ENCODE measurements at places on chromosomes 2 and 18.
A peak's percentile ranks its signal among the peaks of the same experiment; 100 is the strongest.

DNA sequence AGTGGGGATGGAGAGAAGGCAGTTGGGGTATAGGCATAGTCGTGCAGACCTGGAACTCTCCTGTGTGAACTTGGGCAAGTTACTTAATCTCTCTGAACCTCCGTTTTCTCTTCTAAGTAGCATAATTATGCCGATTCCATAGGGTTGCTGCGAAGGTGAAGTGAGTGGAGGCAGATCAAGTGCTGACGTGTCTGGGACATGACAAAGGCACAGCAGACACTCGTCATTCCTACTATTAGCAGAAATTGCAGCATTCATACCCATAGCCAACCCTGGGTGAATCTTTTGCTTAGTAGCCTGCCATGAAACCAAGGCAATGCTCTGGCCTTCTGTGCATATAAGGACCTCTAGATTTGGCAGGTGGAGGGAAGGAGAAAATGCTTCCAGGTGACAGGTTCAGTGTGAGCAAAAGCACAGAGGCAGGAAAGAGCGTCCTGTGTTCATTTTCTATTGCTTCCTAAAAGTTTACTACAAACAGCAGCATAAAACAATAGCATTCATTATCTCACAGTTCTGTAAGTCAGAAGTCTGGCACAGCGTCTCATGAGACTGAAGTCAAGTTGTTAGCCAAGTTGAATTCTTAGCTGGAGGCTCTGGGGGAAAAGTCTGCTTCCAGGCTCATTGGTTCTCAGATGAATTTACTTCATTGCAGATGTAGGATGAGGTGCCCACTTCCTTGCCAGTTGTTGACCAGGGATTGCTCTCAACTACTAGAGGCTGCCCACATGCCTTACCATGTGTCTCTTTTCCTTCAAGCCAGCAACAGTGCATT, 77.8 kb downstream of the CTIF start:
- DNase-seq: no peak

GRCh38 chr2:209591021-209591420, 167.2 kb downstream of the MAP2 start:
- no peak for DNase-seq

- no peak for DNase-seq
Measured at GRCh38 chr2:60416221-60417008, 137.0 kb downstream of the BCL11A start.

DNA sequence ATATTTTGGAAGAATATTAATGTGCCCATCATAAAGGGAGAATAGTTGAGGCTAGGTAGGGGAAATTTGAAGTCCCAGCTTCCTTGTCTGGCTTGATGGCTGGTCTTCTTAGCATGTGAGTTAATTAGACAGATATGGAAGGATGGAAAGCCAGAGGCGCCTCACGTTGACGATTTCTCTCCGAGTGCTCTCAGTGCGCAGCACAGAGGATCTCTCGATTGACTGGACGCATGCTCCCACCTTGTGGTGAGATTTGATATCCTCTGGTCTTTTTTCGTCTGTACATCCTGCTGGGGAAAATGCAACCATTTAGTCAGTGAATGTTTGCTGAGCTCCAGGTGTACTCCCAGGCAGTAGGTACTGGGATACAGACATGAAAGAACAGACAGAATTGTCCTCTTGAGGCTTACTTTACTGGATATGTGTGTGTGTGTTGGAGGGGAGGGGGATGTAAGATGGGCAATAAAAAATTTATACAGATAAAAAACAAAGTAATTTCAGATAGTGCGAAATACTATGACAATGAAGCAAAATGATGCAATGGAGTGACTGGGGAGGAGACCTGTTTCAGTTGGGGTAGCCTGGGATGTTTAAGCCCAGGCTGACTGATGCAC, 66.9 kb upstream of the ZNG1B start:
- DNase-seq: peak; percentile 64

DNA sequence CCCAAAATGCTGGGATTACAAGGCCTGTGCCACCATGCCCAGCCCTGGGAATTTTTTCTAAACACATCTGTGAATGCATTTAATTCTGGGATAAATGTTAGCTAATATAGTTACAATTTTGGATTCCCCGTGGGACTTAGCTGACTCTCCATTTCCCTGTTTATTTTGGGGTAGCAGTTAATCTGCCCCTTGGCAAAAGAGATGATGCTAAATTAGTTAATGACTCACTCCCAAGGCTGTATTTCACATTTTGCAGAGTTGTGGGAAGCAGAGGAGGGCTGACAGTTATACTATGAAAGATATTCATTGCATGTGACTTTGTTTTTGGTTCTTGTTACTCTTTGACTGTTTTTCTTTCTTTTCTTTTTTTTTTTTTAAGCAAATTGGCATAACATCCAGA, 3.2 kb downstream of the MTHFD2 start:
- DNase-seq: no peak

DNA sequence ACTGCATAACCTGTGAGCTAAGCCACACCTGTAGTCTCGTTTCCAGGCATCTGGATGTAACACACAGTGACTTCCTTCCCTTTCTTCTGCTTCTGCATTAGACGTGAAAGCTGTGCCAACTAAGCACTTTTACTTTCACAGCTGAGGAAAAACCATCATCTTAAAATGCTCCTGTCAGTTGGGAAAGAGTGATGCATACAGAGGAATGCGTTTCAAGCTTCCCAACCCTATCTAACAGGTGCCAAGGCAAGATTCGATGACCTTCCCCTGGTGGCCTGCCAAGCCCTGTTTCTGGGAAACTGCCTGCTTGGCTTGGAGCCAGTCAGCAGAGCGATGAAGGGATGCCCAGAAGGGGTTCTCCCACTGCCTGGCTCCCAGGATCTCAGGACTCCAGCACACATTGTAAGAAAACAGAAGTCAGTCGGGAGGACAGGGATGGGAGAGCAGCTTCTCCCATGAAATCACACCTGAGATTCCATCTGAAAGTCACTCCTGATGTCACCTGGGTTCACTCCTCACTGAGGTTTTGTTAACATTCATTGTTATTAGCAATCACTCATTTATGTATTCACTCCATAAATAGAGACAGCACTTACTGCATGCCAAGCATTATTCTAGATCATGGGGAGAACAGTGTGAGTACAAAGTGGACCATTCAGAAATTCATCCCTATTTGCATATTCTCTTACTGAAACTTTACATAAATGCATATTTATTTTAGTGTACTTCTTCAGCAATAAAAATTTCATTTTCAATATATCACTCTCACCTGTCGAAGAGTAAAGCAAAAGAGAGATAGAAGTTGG, 64.1 kb downstream of the DTNA start:
- peak; percentile 76 for DNase-seq

DNA sequence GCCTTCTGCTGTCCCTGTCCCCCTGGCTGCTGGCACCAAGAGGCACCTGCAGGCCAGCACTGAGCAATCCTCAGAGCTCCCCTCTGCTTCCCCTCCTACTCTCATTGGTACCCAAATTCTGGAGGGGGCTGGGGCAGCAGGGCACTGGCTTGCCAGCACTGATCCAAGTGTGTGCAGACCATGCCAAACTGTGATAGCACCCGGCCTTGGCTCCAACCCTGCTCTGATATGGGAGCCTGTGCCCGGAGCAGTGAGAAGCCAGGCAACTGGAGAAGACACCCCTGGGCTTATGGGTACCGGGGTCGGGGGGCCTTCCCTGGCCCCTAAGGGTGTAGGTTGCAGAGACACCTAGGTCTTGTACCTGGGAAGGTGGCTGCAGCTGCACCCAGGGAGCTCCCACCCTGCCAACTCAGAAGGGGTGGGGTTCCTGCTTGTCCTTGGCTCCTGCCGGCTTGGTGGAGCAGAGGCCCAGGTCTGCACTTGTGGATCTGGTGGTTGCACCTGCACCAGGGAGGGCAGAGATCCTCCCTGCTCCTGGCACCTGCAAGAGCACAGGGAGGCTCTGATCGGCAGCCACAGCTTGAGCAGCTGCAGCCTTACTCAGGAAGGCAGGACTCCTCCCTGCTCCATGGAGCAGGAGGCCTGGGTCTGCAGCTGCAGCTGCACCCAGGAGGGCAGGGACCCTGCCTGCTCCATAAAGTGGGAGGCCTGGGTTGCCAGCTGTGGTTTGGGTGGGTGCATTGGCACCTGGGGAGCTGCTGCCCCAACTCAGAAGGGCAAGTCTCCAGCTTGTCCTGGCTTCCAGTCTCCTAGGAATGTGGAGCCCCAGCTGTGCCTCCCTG, 96.3 kb downstream of the BCL2L11 start:
- no peak for DNase-seq

- no peak for DNase-seq
Measured at GRCh38 chr2:160911258-160911657, 249.0 kb upstream of the TANK start.

GRCh38 chr2:235864733-235865515, 303.3 kb downstream of the GBX2 start:
- no peak for DNase-seq

- DNase-seq: no peak
Measured at GRCh38 chr2:145379934-145380333, 860.0 kb upstream of the ZEB2 start.

GRCh38 chr2:179106342-179106675, 56.4 kb upstream of the CCDC141 start:
- DNase-seq: no peak

GRCh38 chr2:153940511-153940910, 68.8 kb downstream of the GALNT13 start:
- peak; percentile 5 for DNase-seq

- DNase-seq: no peak
Measured at GRCh38 chr18:58727776-58728500, 56.7 kb downstream of the MALT1 start.

GRCh38 chr2:150612957-150613710, 125.7 kb upstream of the RND3 start:
- no peak for DNase-seq

DNA sequence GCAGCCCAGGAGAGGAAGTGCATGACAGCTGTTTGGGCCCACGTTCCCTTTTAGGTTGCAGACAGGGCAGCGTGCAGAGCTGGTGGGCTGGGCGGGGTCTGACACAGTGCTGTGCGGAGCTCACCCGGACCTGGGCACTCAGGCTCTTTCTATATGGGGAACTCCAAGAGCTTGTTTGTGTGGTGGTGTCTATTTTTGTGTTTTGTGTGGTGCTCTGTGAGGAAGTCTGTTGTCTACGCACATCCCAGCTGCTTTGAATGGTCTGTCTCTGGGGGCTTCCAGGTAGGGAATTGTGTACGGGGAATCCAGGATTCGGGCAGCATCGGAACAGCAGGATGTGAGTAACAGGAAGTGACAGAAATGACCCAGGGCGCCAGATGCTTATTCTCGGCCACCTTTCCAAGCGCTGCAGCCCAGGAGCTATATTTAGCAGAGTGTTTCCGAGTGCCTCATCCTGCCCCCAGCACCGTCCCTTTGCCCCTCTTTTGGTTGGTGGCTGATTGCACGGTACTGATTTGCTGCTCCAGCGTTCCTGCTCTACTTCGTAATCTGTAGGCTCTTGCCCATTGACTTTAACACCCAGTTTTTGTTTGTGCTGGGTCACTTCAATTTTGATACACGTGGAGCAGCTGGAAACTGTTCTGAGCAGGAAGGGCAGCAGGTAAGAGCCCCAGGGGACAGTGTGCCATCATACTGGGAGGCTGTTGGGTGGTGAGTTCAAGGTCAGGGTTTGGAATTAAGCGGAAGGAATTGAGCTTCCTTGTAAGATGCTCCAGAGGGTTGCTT, 64.7 kb downstream of the DGKD start:
- DNase-seq: no peak

- no peak for DNase-seq
Measured at GRCh38 chr18:63965716-63966330, 4.1 kb upstream of the SERPINB8 start.

GRCh38 chr2:162058973-162059668, 14.9 kb downstream of the DPP4 start:
- peak; percentile 50 for DNase-seq

GRCh38 chr2:108223573-108223972, 16.2 kb upstream of the SULT1C3 start:
- no peak for DNase-seq

DNA sequence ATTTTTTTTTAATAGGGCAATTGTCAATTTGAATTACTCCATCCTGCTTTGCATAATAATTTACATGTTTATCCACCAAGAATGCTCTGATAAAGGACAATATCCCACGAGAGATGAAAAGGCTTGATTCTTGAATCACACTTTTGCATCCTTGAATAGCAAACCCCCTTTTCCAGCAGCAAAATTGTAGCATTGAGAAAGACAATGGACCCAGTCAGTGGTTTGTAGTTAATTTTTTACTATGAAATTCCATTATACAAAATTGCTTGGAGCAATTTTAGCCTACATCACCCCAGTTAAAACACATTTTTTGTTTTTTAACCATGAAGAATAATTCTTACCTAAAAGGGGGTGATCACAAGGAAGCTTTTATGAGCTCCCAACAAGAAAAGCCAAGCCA, 255.1 kb downstream of the RND3 start:
- DNase-seq: no peak

- no peak for DNase-seq
Measured at GRCh38 chr2:224027070-224027469, 12.0 kb downstream of the SERPINE2 start.

DNA sequence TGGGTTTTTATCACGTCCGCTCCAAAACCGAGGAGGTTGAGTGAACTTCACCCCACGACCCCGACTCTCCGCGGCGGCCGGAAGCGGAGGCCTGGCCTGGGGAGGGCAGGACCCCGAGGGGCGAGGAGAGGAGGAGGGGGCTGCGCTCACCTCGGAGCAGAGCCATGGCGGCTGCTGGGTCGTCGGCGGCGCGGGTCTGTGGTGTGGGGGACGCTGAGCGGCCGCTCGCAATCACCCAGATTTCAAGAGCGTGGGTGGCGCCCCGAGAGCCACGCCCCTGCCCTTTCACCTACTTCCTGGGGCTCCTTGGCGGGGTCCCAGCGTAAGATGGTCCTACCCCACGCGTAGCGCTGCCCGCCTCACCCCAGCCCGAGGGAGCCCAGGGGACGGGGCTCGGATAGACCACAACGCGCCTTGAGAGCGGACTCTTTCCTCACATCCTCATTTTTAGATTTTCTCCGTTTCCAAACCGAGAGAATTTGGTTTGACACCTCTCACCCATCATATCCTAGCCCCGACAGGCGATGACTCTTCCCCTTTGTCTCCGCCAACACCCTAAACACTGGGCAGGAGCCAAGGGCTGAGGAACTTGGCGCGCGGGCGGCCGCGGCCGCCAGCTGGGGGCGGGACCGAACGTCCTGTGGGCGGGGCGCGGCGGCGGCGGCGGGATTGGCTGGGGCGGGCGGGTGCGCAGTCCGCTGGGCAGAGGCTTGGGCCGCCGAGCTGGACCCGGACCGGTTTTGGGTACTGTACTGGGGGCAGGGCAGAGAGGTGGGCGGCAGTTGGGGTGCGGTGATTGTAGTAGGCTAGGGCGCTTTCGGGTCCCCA, at the start of gene ACAA2:
Gene ACAA2 (minus strand): TSS at position 215 of the 828 bp plus-strand sequence. CDS start 49 bp downstream, at position 166.
- no peak for DNase-seq

- DNase-seq: no peak
Measured at GRCh38 chr2:127569666-127570065, 34.2 kb downstream of the MYO7B start.

DNA sequence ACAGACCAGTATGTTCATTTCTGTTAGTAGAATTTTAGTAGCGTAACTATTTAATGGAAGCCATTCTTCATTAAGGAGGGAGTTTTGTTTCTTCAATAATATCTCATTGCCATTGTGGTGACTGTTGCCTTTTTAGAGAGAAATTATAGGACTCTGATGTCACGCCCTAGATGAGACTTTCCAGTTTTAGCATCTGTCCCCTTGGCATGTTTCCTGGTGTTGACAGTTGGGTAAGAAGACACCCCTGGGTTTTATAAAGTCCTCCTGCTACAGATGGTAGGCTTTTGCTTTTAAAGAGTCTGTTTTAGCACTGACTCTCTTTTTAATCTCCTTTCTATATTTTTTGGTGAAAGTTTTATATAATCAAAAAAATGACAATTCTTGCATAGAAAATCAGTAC, 41.9 kb downstream of the KCNJ3 start:
- DNase-seq: no peak

GRCh38 chr2:29726976-29727375, 194.4 kb downstream of the ALK start:
- DNase-seq: no peak
